ENCODE measurements at places on chromosomes 4 and X. TPM values are rescaled to one million over a fixed set of nuclear protein-coding genes. Genes with fewer than 3 reads are reported as not detected.

The CXCL11 gene
- total RNA-seq = not detected

The GAGE12E gene
- total RNA-seq = not detected

The PARM1 gene
- total RNA-seq = 7.5 TPM

The TRIM60 gene
- not detected for total RNA-seq

The KLHL4 gene
- total RNA-seq = 36.3 TPM

The DDX53 gene
- not detected for total RNA-seq

The GPR173 gene
- 36.0 TPM for total RNA-seq

The PAGE4 gene
- not detected for total RNA-seq

The MAGEC2 gene
- not detected for total RNA-seq

The DOK7 gene
- total RNA-seq = 0.63 TPM

The ARHGAP6 gene
- 1.3 TPM for total RNA-seq

The GLOD5 gene
- total RNA-seq = not detected

The PRDM8 gene
- total RNA-seq = 34.1 TPM
